ENCODE measurements at places on chromosomes 1 and 21.

- no peak for DNase-seq
These were observed 24.4 kb downstream of the GRHL3 start for GRCh38 chr1:24343412-24344089.

GRCh38 chr1:1561801-1562470 lies 12.7 kb downstream of the SSU72 start:
- no peak for DNase-seq

GRCh38 chr1:7852804-7853683 lies at the start of gene UTS2:
Gene UTS2 (minus strand): TSS chr1:7853065. CDS start chr1:7853003, 62 bp downstream.
- DNase-seq, result no peak

DNA sequence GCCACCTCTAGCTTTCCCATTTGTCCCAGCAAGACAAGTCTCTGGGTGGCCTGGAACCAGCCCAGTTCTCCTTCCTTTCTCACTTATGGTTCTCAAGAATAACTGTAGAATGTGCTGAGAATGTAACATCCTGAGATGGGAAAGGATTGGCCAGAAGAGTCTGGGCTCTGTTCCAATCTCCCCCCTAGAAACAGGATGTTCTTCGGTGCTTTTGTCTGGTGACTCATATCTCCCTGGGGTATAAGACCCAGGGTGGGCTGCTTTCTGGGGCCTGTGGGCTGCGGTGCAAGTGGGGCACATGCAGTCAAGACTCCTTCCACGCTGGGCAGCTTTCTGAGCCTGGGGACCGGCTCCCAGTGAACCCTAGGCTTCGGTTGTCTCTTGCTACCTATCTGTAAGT lies 251.2 kb upstream of the POU3F1 start:
- DNase-seq, result no peak

Measured in dermis microvascular lymphatic vessel endothelial cell (primary cell).